ENCODE measurements at places on chromosomes 7 and 10.

- DNase-seq, result no peak
Measured at GRCh38 chr10:6351495-6351894, 148.8 kb downstream of the PFKFB3 start.

DNA sequence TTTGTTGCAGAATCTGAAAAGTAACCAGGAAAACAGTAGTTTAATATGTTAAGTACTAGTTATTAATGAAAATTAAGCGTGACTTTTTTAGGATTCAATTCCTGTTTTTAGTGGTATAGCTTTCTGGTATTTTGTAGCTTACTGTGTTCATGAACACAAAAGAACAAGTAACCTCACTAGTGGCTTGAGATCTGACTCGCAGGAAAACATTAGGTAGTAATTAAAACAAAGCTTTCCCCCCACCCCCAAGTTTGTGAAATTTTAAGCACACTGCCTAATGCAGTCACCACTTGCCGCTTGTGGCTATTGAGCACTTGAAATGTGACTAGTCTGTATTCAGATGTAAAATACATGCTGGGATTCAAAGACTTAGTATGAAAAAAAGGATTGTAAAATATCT is 102.5 kb upstream of the RPA3 start:
- DNase-seq, result no peak

DNA sequence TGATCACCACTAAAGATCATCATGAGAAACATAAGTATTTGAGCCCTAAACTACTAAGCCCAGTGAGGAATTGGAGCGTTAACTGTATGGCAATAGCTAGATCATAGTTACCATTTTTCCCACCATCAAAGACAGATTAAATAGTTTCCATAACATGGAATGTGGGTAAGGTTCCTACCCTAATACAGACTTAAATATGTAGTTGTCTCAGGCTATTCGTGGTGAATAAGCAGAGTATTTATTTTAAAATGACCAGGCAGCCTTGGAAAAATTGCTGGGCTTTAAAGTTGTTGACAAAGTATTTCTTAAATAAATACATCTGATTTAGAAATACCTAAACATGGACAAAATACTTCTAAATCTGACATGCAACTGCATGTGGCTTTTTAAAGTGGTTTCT is 106.8 kb downstream of the NT5C2 start:
- no peak for DNase-seq

- DNase-seq, result no peak
Measured at GRCh38 chr10:56135828-56136227, 225.2 kb downstream of the ZWINT start.

DNA sequence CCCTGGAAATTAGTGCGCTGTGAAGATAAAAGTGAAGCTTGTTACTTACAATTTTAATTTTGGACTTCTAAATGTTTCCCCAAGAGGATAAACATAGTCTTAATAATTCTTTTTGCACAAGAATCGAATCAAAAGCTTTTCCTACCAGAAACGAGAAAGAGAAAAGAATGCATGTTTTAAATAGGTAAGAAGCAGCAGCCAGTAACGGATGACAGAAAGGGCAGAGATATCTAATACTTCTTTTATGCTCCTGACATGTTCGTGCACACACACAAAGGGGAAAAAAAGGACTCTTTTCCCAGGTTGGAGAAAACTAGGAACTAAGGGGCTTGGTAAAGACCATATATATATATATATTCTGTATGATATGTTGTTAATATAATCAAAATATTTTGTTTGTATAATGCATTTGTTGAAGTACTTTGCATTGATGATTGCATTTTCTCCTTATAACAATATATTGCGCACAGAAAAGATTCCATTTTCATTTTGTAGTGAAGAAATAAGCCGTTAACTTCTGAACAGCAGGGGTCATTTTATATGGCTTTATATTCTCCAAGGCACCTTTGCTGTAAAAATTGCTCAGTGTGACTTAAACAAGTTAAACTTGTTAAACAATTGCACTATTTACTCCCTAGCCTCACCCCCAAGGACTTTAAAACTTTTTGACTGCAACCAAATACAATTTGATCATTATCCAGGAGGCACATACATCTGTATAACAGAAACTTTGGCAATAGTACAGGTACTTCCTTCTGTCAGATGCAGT is 2.2 kb downstream of the PRKAR2B start:
- no peak for DNase-seq

DNA sequence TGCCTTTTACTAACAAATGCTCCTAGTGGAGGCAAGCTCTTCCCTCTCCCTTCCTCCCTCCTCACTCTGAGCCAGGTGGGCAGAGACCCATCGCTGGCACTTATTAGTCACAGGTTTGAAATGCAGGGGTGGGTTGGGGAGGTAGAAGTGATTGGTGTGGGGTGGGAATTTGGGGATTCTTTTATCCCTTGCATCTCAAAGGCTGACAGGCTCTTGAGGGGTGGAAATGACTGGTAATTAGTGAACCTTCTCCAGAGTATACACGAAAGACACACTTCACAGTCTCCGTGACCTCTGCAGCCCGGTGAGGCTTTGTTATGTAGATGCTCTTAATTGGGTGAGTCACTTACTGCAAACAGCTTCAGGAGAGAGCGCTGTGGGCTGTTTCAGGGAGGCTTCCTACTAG is 13.9 kb upstream of the LRMDA start:
- peak; percentile 40 for DNase-seq

DNA sequence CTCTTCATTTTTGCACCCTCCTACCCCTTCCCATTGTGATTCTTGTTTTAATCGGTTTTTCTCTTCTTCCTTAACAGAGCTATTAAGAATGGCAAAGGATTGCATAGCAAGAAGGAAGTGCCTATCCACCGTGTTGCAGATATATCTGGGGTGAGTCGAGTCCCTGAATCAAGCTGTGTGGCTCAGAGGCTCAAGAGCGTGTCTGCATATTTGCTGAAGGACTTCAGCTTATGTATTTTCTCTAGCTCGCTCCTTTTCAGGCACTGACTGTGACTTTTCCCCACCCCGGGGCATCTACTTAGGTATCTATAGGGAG is 126.6 kb downstream of the LRRC4 start:
- DNase-seq, result no peak

- no peak for DNase-seq
Measured at GRCh38 chr7:134078991-134079390, 48.1 kb upstream of the LRGUK start.

DNA sequence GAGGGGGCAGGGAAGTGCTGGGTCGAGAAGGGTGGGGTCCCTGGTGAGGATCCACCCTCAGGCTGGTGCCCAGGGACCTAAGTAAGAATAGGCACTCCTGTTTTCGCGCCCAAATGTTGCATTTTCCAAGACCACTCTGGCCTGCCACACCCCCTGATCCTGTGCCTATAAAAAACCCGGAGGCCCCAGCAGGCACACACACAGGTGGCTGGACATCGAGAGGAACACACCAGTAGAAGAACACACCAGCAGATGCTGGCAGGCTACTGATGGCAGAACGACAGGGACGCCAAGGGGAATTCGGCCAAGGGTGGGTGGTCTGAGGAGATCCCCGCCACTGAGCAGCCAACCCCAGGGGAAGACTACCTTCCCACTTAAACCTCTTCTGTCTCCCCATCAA is 633.9 kb upstream of the POT1 start:
- DNase-seq, result no peak

GRCh38 chr10:62000037-62000603 is 98.6 kb downstream of the ARID5B start:
- no peak for DNase-seq

DNA sequence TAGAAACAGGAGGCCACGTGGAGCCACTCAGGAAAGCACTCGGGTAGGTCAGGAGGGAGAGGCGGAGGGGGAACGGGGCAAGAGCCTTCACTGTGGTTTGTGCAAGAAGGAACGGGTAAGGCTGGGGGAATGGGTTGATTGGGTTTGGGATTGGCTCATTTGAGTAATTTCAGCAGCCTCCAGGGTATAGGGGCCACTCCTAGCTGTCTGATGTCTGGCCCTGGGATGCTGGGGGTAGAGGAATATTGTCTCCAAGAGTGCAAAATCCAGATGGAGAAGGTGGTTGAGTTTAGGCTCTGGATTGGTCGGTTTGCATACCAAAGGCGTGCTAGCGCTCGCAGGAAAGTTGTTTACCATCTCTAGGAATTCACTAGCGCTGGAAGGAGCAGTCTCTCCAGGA is 47.2 kb downstream of the MYL10 start:
- DNase-seq, result no peak

DNA sequence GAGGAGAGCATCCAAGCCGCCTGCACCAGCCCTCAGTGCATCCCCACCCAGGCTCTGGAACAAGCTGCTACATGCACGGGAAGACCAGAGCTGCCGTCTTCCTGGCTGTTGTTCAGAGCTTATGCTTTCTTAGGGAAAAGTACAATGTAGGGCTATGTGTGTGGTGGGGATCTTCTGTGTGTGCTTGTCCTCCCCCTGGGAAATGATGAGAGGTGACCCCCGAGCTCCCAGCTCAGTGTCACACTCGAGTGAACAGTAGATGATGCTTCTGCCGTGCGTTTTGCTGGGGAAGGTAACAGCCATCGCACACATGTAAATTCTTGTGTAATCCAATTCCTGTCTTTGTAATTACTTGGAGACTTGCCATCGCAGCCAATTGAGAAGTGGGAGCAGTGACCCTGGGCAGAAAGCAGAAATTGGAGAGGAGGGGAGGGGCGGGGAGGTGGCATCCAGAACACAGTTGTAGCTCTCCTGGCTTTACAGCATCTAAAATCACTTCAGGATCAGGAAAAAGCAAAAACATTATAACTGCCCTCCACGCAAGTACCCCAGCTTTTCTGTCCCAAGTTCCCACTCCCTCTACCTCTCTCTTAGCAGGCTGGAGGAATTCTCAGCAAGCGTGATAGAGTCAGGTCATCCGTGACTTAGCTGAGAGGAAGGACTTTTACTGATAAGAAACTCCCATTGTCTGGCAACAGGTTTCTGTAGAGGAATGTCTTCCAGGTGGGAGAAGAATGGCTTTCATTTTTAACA is 149.6 kb downstream of the TCF7L2 start:
- no peak for DNase-seq

DNA sequence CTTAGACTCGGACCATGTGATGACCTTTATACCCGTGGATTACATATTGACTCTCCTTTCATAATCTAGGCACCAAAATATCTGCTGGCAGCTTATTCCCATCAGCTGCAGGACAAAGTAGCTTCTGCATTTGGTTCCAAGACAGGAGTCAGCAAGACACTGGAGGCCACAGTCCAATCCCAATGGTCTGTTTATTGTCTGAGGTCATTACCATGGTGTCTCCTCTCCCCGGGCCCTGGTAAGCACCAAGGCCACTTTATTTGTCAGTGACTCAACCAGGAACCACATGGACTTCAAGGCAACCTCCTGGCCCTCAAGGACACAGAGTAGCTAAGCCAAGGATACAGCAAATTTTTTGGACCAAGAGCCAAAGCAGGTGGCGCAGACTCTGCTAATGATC is 36.1 kb downstream of the KCNMA1 start:
- DNase-seq, result no peak

DNA sequence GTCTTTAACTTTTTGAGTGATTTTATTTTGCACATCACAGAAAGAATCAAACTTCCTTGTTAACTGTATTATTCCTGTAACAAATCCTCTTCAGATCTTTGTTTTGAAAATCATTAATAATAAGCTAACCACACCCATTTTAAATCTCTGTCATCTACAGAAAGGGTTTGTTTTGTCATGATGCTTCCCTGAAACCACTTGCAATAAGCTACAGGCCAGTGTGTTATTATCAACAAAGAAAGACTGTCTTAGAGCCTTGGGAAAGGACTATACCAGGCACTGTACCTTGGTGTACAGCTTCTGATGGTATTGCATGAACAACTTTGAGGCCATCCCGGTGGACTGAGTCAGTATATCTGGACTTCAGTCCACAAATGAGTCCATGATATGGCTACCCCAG is 145.3 kb upstream of the FAM3C start:
- DNase-seq, result no peak

DNA sequence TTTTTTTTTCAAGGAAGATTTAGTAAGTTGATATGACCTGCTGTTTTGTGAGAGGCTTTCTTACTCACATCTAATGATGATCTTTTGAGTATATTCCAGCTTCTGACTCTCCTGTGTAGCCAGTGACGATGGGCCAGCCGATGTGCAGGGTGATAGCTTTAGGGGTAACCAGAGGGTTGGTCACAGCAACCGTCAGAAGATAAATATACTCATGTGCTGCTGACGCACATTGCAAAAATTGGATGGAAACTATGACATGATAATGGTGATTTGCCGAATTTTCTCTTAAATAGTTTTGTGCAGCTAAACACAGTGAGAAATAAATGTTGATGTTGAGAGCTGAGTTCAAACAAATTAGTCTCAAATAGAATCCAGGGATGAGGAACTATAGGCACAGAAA is 29.5 kb downstream of the R3HCC1L start:
- no peak for DNase-seq

- no peak for DNase-seq
Measured at GRCh38 chr10:118621304-118621942, 26.0 kb upstream of the PRLHR start.

DNA sequence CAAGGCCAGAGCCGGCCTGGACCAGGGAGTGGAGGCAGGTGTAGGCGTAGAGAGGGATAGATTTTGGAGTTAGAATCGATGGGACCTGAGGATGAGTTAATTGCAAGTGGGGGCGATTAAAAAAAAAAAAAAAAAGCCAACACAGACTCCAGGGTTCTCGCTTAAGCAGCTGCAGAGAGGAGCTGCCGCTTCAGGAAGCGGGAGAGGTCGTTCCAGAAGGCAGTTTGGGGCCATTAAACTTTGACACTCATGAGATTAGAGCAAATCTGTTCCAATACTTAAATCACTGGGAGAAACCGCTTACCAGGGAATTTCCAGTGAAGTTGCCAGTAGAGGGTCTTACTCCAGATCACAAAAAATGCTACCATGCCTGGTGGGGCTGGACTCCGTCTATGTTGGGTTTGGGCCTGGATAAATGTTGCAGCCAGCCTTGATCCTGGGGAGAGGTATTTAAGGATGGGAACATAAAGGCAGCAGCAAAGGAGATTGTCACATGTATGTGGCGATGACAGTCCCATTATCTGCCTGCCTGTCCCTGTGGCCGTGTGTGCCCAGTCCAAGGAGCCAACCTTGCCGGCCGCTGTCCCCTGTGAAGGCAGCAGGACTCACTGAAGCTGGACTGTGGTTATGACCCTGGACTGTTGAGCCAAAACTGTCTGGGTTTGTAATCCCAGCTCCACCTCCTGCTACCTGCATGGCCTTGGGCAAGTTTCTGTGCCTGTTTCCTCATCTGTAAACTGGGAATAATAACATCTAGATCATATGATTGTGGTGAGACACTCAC is 23.9 kb upstream of the GRID1 start:
- DNase-seq, result no peak

- DNase-seq, result no peak
Measured at GRCh38 chr10:106502641-106503040, 661.9 kb downstream of the SORCS1 start.

GRCh38 chr10:125802131-125802530 is 20.9 kb downstream of the UROS start:
- no peak for DNase-seq

DNA sequence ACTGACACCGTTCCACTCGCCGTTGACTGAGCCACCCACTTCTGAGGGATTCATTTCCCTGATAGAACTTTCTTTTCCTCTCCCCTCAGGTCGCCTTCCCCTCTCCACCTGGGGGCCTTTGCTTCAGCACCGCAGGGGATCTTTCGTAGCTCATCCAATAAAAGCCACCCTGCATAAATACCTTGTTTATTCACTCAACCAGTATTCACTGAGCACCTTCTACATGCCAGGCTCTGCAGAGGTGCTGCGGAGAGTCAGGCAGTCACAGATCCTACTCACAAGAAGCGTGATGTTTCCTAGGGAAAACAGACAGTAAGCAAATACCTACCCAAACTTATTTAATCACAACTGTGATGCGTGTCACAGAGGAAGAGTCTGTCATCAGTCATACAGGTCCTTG is 127.7 kb downstream of the TEX36 start:
- DNase-seq, result no peak
